Activated T-cell treated with anti-CD3 and anti-CD28 coated beads, Interleukin-2, amount 50 U/mL, for 48 hours (primary cell): ENCODE measurements at places on chromosomes 11 and 22.
A peak's percentile ranks its signal among the peaks of the same experiment; 100 is the strongest.

DNA sequence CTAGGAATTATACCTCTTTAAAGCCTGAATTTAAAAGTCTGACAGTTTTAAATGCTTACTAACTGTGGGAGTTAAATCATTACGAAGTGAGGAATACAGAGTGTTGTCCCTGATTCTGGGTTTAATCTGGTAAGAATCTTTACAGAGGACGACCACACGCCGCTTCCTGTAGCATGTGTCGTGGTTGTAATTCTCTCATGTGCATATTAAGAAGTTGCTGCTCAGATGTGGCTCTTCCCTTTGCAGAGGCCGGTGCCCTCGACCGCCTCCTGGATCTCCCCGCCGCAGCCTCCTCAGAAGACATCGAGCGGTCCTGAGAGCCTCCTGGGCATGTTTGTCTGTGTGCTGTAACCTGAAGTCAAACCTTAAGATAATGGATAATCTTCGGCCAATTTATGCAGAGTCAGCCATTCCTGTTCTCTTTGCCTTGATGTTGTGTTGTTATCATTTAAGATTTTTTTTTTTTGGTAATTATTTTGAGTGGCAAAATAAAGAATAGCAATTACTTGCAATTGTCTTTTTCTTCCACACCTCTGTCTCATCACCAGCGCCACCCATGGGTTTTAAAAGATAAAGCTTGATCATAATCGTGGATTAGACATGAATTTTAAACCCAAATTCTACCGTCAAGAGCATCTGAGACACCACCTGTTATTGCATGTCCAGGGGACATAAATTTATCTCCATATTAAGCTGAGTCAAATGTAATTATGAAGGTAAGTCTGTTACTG, 6.5 kb downstream of the GAL start:
- no peak for DNase-seq

DNA sequence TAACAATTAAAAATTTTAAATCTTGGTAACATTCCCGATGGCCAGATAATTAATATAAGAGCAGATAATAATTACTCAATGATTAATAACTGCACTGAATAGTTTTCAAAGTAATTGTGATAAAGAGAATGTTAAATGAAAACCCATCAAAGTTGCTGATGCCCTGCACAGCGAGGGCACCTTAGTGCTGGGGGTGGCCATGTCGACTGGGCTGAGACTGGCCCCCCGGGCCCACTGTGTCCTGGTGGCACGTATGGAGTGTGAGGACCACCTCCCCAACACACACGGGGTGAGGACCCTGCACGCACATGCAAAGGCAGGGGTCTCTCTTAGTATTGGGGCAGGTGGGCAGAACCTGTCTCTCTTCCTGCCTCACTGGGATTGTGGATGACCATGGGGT, 15.1 kb upstream of the CCDC188 start:
- no peak for DNase-seq

- DNase-seq, result no peak
Measured at GRCh38 chr22:23922921-23923320, 28.7 kb downstream of the MIF start.

- DNase-seq, result no peak
Measured at GRCh38 chr22:50325444-50326224, 1.2 kb downstream of the DENND6B start.

DNA sequence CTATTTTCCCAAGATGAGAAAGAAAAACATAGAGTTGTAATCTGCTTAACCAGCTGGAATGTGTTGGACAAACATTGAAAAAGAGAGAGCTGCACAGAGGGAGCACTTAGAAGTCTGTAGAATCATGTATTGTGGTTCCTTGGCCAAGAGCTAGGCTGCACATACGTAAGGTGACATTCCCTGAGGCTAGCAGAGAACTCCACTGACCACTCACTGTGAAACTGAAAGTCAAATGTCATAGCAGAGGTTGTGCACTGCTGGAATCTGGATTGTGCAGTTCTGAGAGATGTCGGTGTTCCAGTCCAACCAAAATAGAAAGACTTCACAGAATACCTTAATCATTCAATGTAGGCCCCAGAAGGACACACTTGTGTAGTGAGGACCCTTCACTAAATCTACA, 772.8 kb upstream of the RAG2 start:
- DNase-seq, result no peak

GRCh38 chr11:44566952-44567875, 1.8 kb downstream of the CD82 start:
- peak; percentile 64 for DNase-seq

DNA sequence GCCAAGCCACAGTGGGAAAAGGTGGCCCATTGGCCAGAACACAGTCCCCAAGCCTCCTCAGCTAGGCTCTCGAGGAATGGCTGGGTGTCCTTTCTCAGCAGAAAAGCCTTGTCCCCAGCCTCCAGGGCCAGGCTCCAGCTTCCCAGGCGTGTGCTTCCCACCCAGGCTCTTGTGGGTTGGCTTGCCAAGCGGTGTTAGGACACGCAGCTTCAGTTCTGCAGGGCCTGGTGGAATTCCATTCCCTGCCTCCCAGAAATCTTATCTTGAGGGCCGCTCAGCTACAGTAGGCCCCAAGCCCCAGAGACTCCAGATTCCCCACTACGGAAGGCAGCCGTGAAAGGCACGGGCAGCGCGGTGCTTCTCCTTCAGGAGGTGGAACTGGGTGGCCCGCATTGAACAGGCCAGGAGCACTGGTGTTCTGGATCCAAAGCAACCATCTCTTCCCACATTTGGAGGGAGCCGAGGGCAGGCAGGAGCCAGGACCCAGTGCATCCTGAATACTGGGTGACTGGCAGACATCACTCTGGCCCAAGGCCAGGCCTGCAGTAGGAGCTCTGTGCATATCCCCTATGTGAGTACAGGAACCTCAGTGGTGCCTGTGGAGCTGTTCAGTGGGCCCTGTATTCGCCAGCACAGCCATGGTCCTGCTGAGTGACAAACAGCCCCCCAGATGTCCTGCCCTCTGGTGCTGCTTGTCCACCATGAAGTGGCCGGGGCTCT, 16.7 kb upstream of the KCNQ1OT1 start:
- DNase-seq, result no peak

DNA sequence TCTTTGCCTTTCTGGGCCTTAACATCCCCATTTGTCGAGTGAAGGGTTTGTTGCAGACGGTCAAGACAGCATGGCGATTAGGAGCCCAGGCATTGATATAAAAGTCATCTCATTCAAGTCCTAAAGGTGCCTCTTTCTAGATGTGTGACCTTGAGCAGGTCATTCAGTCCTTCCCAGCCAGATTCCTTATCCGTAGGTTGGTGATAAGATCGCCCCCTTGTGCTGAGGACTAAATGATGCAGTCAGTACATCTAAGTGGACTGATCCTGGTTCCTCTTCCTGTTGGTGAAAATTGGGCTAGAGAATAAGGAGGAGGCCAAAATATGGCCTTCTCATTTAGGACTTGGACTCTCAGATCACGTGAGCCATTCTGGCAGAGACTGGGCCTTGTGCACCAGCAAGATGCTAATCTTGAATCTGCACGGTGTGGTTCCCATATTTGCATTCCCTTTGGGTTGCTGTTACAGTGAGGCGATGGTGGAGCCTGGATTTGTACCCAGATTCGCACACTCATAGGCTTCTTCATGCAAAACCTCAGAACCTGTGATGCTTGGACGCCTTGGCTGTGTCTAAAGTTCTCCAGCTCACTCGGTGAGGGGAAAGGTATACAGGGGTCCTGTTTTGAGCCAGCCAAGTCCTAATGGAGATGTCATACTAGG, 156.8 kb downstream of the MYO18B start:
- DNase-seq, result no peak
